Hindlimb muscle (tissue), 1 donor: ENCODE measurements at places on chromosomes 6 and 20. TPM values are rescaled to one million over a fixed set of nuclear protein-coding genes. Genes with fewer than 3 reads are reported as not detected.

Gene MRS2
- 19.0 TPM for polyA plus RNA-seq

Gene BEND6
- 0.43 TPM for polyA plus RNA-seq

Gene SLC2A10
- polyA plus RNA-seq = 16.6 TPM

Gene GABRR1
- polyA plus RNA-seq = 1.1 TPM

Gene CYP24A1
- 0.88 TPM for polyA plus RNA-seq

Gene MCHR2
- polyA plus RNA-seq = not detected

Gene ACSS2
- 49.6 TPM for polyA plus RNA-seq

Gene APOM
- 3.3 TPM for polyA plus RNA-seq

Gene PM20D2
- polyA plus RNA-seq = 45.4 TPM

Gene ZNF311
- 2.4 TPM for polyA plus RNA-seq

Gene GJA1
- 37.9 TPM for polyA plus RNA-seq

Gene ADAM33
- 61.5 TPM for polyA plus RNA-seq

Gene ECT2L
- 0.17 TPM for polyA plus RNA-seq
